ENCODE measurements at places on chromosomes 3 and 15. TPM values are rescaled to one million over a fixed set of nuclear protein-coding genes. Genes with fewer than 3 reads are reported as not detected.

The ROBO1 gene
- total RNA-seq, result 14.8 TPM

The NPAP1 gene
- not detected for total RNA-seq

The GUCA1C gene
- total RNA-seq, result not detected

The MEIS2 gene
- total RNA-seq, result 8.2 TPM

The ZNF280D gene
- total RNA-seq, result 14.7 TPM

The GCNT3 gene
- total RNA-seq, result 179 TPM

The ATG3 gene
- 44.6 TPM for total RNA-seq

The DAZL gene
- not detected for total RNA-seq

The TRIM42 gene
- total RNA-seq, result not detected

The CKMT1A gene
- total RNA-seq, result 2.7 TPM

The WDR93 gene
- 0.20 TPM for total RNA-seq

The FSTL1 gene
- total RNA-seq, result 103 TPM

The ZNF502 gene
- total RNA-seq, result 1.8 TPM

The TTC23 gene
- total RNA-seq, result 11.2 TPM

The PRSS50 gene
- total RNA-seq, result not detected

The ALPK3 gene
- total RNA-seq, result 0.28 TPM

The CEMIP gene
- 2.1 TPM for total RNA-seq

The THSD4 gene
- total RNA-seq, result 23.4 TPM

The TMEM40 gene
- total RNA-seq, result 0.42 TPM

The EFCAB12 gene
- total RNA-seq, result 0.40 TPM

The B3GALNT1 gene
- total RNA-seq, result 0.11 TPM

Data from A549 treated with DMSO at 1 μM for 4 hours (cell line).